ENCODE measurements at places on chromosomes 7 and 10.

- no peak for DNase-seq
Measured at GRCh38 chr7:5636446-5636835, 145.0 kb downstream of the RNF216 start.

- DNase-seq, result no peak
Measured at GRCh38 chr10:132700156-132701098, 85.5 kb downstream of the NKX6-2 start.

GRCh38 chr7:116978006-116978405, 24.7 kb downstream of the ST7 start:
- DNase-seq, result no peak

- no peak for DNase-seq
Measured at GRCh38 chr10:58942724-58943123, 233.7 kb upstream of the PHYHIPL start.

GRCh38 chr10:114375047-114375446, 29.3 kb downstream of the AFAP1L2 start:
- no peak for DNase-seq

GRCh38 chr10:34364253-34365037, 450.7 kb downstream of the PARD3 start:
- DNase-seq, result no peak

GRCh38 chr10:77598606-77599005, 39.0 kb downstream of the KCNMA1 start:
- no peak for DNase-seq

- no peak for DNase-seq
Measured at GRCh38 chr7:25664593-25664992, 436.3 kb upstream of the NPVF start.

- no peak for DNase-seq
Measured at GRCh38 chr10:21493784-21494183, 31.7 kb downstream of the SKIDA1 start.

DNA sequence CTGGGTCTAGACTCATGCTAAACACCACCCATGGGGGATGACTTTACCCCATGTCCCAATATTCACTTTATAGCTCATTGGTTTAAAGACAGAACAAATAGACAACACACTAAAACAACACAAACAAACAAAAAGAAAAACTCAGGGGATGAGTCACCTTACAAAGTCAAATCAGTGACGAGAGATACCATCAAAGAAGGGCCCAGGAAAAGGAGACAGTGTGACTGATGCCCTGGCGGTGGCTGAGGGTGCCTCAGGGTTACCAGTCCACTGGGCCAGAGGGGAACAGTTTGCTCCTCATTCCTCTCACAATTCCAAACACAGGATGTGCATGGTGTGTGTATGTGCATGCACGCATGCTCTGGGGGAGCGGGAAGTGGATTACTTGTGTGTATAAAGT, 171.3 kb upstream of the PRKCQ start:
- DNase-seq, result no peak

- DNase-seq, result no peak
Measured at GRCh38 chr7:4468320-4469102, 213.6 kb upstream of the FOXK1 start.

DNA sequence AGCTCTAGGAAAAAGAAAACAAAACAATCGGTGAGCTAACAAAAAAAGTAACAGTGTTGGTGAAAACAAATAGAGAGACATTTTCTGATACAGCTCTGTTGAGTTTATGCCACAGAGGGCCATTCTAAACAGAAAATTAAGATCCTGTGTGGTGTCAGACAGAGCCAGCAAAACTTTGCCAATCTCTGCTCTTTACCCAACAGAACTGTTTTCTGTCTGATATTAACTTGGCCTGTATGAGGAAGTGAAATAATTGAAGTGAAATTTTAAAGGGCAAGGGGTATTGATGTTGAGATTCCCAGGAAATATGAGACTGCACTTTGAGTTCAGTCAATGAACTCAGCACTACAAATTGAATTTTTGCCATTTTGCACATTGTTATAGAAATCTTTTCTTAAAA, 101.0 kb downstream of the AOAH start:
- no peak for DNase-seq

- DNase-seq, result no peak
Measured at GRCh38 chr7:138649506-138649905, 51.7 kb downstream of the SVOPL start.

- DNase-seq, result no peak
Measured at GRCh38 chr10:67519434-67519833, 176.6 kb downstream of the CTNNA3 start.

DNA sequence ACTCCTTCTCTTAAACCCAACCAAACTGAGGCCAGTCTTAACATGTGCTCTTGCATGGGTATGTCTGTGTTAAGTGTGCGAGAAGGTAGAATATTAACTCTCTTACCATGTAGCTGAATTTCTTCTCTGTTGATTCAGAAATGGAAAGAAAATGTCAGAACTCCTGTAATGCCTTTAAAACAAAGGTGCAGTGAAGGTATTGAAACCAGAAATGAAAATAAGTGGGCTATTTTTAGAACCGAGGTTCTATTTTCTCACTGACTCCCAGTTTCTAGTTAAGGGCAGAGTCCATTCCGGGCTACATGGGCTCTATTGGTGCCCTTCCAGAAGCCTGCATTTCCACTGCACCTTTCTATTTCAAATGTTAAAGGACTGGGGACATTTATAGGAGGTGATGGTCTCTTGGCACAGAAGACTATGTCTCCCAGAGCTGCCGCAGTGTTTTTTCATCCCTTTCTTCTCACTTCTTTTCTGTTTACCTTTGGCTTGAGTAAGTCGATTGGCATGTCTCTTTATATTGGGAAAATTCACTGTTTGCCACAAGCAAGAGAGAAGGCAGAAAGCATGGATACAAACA, 174.9 kb downstream of the LRMDA start:
- no peak for DNase-seq

GRCh38 chr10:89644691-89644966, 413 bp downstream of the PANK1 start:
- peak; percentile 42 for DNase-seq

DNA sequence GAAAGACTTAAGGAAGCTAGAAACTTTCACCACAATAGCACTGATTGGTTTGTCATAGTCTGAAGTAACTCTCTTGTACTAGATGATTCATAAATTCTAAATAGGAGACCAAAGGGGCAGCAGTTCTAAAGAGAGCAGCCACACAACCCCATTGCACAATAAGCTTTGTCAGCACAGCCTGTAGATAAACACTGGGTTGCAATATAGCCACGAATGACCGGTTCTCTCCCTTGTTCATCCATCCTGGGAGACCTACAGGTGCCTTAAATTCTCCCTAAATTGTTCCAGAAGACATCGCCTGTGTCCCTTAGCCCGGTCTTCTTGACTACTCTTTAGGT, 167.0 kb downstream of the SNX13 start:
- DNase-seq, result no peak

DNA sequence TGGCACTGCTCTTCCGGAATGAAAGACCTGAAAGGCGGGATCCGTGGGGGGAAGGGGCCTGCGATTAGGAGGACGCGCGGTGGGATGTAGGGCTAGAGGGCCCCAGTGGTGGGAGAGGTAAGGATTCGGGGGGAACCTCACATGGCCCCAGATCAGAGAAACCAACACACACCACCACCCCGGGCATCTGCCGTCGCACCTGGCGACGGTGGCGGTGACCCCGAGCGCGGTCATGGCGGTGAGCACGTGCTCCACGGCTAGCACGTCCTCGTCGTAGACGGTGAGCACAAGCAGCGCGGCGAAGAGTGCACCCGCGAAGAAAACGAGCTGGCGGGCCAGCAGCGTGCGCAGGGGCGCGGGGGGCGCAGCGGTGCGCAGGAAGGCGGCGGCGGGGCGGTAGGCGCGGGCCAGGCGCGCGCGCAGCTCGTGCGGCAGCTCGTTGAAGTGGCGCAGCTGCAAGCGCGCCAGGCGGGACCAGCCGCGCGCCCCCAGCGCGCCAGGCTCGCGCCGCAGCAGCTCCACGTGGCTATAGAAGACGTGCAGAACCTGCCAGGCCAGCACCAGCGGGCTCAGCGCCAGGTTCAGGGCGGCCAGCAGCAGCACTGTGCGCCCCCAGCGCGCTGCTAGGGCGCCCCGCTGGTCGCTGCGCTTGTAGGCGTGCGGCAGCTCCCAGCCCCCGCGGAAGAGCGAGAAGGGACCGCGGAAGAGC, 5.7 kb downstream of the ATG9B start:
- DNase-seq, result no peak

- no peak for DNase-seq
Measured at GRCh38 chr10:88582411-88582805, 710 bp downstream of the RNLS start.

- no peak for DNase-seq
Measured at GRCh38 chr10:113047963-113048781, 98.1 kb downstream of the TCF7L2 start.

GRCh38 chr7:101632641-101633040, 3.5 kb upstream of the MYL10 start:
- DNase-seq, result no peak

DNA sequence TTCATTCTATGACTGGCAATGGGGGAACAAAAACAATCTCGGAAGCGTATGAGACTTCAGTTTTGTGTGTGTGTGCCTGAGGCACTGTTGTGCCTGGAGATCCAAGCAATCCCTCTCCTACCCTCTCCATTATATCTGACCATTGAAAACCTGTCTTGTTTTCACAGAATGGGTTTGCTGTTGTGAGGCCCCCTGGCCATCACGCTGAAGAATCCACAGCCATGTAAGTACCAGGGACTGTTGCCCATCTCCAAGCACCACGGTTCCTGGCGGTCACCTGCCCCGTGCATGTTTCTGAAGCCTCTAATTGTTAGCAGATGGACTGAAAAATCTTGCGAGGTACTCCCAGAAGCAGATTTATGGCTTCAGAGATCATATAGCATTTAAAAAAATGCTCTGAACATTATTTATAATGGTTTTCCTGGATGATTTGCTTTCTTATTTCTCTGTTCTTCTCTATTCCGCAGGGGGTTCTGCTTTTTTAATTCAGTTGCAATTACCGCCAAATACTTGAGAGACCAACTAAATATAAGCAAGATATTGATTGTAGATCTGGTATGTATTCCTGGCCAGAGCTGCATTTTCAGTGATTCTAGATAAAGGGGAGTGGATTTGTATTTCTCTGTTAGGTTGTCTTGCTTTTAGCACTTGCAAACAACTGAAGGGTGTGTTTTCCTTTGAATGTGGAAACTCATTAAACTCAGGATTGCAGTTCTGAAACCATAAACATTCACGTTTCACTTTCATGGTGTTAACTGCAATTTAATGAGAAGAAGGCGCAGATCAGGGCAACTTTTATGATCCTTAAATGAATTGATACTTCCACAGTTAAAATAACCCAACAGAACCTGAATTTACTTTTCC, 288.2 kb downstream of the TWIST1 start:
- DNase-seq, result no peak

DNA sequence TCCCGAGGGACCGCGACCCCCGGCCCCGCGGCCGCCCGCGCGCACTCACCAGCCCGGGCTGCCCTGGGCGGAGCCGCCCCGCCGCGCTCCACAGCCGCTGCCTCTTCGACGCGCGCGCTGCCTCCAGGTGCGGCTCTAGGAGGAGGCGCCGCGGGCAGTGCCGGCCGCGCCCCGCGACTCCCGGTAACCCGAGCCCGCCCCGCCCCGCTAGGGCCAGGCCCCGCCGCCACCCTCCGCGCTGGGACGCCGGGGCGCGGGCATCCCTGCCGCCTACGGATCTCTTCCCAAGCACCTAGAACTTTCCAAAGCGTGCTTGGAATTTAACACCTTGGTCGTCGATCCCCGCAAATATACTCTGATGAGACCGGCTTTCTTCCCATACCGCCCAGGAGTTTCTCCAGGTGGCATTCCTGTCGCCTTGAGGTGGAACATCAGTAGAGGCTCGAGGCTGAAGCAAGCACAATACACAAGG, at the start of gene SLC26A5:
TSS of gene SLC26A5 (minus strand) at position 159 of the 472 bp plus-strand sequence. CDS start 24,693 bp downstream, outside the sequence.
- peak; percentile 18 for DNase-seq

DNA sequence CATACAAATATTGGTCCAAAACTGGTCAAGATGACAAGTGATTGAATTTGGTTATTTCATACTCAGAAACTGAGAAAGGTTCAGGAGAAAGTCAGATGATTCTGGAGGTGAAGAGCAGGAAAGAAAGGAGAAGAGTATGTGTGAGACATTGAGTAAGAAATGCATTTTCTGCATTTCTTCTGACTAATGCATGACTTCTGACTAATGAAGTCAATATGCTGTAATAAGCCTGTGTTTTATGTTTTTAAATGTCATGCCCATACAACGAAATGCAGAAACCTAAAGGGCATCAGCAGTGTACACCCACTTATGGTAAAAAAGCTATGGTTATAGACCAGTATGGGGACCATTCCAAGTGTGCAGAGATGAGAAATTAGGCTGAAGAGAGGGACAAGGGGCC, 1227.8 kb upstream of the SORCS1 start:
- no peak for DNase-seq

DNA sequence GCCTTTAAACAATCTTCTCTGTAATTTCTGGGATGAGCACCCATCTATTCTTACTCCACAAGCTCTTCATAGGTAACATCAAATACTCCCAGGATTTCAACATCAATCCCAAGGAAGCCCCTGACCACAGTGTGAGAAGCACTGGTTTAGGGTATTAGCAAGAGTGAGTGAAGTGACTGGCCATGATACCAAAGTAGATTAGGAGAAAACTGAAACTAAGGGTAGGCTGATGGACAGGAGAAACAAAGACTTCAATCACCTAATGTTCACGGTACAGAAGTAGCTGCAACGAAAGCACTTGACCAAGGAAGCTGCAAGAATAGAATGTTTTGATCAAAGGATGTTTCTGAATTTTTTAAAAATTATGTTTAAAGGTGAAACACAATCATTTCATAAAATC, 49.8 kb downstream of the LMBR1 start:
- DNase-seq, result no peak

- no peak for DNase-seq
Measured at GRCh38 chr10:97466755-97467154, 20.8 kb downstream of the ZDHHC16 start.

GRCh38 chr7:101428093-101428866, 65.6 kb downstream of the COL26A1 start:
- no peak for DNase-seq

GRCh38 chr7:604884-605531, 85.4 kb upstream of the PDGFA start:
- no peak for DNase-seq
